ENCODE measurements at places on chromosomes 3 and 15.

DNA sequence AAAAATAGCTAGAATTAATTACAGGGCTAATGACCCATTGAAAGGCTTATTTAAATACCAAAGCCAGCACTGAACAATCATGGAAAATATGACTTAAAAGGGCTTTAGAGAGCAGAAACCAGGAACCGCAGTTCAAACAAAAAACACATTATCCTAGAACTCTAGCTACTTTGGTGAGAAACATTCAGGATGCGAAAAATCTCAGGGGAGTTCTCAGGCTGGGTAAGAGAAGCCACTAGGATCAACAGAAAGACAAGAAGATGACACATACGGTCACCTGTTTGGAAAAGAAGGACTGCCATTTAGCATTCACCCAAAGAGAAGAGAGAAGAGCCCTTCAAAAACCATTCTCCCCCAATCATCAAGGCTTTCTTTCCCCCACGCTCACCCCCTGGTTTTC, 75.6 kb upstream of the ICE2 start:
- no peak for DNase-seq

DNA sequence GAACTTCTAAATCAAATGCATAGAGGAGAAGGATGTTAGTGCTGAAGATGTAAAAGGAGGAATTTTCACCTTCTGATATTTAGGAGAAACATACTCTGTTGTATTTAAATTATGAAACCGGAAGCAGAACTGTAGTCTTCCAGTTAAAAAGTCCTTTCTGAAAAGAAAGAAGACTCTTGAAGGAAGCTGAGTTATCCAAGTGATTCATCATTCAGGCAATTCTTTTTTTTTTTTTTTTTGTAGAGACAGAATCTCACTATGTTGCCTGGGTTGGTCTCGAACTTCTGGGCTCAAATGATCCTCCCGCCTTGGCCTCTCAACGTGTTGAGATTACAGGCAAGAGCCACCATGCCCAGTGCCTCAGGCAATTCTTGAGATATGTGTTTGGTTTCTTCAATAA, 424.8 kb upstream of the TPM1 start:
- DNase-seq = no peak

DNA sequence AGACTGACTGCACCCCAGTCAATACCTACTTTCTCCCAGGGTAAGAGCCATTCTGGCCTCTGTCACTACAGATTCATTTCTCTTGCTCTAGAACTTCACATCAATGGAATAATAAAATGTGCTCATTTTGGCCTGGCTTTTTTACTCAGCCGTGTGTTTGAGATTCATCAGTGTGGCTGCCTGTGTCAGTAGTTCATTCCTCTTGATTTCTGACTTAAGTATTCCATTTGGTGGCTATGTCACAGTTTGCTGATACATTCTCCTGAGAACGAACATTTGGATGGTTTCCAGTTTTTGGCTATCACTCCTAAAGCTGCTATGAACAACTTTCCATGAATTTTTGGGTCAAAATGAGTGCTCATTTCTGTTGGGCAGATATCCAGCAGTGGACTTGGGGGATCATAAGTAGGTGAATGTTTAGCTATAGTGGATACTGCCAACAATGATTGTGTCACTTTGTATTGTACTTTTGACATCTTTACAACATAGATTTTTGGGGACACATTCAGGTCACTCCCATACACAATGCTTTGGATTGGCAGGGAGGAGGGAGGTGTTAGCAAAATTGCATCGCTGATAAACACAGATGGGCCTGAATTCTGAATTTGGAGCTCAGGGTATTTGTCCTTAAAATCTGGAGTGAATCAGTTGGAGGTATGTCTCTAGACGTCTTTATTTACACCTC, 19.8 kb upstream of the FAM107A start:
- DNase-seq = no peak

DNA sequence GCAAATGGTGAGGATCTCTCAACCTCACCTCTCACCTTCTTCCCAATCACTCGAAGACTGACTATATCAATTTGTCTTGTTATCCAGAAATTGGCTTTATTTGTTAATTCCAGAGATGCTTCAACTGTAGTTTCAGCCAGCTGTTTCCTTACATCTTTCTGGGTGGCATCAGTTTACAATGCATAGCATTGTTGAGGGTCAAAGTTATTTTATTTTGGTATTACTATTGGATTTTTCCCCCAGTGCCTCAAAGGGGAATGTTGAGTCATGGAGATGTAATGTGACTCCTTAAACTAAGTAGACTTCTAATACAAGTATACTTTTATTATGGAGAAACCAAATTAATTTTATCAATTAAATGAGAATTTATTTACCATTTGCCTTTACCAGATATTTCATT, 351.6 kb downstream of the TIGIT start:
- DNase-seq = no peak

- no peak for DNase-seq
Observed at GRCh38 chr3:81782585-81782984, 21.1 kb upstream of the GBE1 start.

GRCh38 chr3:141391991-141392316, 23.6 kb downstream of the ZBTB38 start:
- no peak for DNase-seq

DNA sequence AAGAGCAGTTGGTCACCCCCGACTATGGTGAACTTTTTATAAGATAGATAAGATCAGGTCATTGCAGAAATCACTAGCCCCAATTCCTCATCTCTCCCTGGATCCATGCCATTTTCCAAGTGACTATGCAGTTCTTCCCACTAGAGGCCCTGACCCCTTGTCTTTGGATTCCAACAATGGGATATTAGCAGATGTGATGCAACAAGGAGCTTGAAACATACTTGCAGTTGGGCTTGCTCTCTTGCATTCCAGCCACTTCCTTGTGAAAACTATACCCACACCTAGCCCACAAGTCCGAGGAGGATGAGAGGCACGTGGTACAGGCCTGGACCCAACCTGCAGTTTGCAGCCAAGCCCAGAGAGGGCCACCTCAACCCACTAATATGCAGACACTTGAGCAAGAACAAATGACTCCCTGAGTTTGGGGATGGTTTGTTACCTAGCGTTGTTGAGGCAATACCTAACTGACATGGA, 60.6 kb downstream of the SUCLG2 start:
- no peak for DNase-seq

DNA sequence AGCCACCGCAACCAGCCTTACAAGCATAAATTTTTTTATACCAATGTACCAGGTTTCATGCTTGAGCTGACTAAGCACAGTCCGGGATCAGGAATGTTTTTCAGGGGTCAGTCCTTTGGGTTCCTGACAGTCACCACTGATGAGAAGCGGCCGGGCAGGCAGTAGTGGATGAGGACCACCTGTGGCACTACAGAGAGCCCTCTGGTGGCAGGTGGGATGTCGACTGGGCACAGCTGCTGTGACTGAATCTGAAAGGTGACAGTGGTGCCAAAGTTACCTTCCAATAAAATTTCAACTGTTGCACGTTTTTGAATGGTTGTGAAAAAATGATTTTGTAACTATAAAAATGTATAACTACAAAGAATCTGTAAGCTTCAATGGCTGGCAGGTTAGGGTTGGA, 34.0 kb downstream of the TPRA1 start:
- DNase-seq = no peak
